Eye (tissue), 1 donor: ENCODE measurements at places on chromosomes 13 and 19.
A peak's percentile ranks its signal among the peaks of the same experiment; 100 is the strongest.

GRCh38 chr19:51361239-51361638 lies 4.9 kb downstream of the ETFB start:
- no peak for DNase-seq

- no peak for DNase-seq
Measured at GRCh38 chr13:103969520-103970050, 903.4 kb upstream of the SLC10A2 start.

DNA sequence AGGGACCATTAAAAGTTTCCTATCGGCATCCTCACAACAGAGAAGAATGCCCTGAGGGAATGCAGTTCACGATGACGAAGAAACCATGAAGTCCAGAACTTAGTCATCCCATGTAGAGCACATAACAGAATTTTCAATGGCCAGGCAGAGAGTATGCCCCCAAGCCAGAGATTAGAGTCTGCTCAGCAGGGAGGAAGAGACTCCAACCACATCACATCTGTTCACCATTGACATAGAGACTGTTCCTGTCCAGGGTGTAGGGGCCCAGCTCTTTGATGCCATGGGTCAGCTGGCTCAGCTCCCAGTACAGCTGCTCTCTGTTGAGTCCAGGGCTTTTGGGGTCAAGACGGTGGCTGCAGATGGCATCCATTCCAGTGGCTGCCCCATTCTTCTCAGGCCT lies 68.2 kb downstream of the MBD3L1 start:
- DNase-seq: no peak

- peak; percentile 34 for DNase-seq
Measured at GRCh38 chr13:91714855-91715254, 316.4 kb downstream of the GPC5 start.

- DNase-seq: no peak
Measured at GRCh38 chr13:40813667-40814454, 24.4 kb downstream of the SLC25A15 start.

GRCh38 chr13:113581871-113582270 lies 2.7 kb upstream of the TFDP1 start:
- DNase-seq: no peak

DNA sequence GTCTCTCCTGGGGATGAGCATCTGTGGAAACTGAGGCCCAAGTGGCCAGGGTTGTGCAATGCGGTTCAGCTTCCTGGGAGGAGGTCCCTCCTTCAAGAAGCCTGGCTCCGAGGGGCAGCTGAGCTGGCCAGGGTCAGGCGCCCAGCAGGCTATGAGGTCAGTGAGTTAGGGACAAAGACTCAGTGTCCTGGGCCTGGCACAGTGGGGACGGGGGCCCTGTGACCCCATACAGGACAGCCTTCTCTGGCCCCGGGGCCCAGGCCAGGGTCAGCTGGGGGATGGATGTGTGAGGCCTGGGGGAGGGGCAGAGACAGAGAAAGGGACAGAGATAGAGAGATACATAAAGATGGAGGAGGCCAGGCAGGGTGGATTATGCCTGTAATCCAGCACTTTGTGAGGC lies 3.0 kb upstream of the IL12RB1 start:
- no peak for DNase-seq
